ENCODE measurements at places on chromosomes 2 and 18. TPM values are rescaled to one million over a fixed set of nuclear protein-coding genes. Genes with fewer than 3 reads are reported as not detected.

Gene MARCHF4
- total RNA-seq, result 1.2 TPM

Gene SKOR2
- not detected for total RNA-seq

Gene ANKRD39
- total RNA-seq, result 29.4 TPM

Gene RNF149
- total RNA-seq, result 21.9 TPM

Gene GATA6
- 9.8 TPM for total RNA-seq

Gene ELOA2
- not detected for total RNA-seq

Gene RTP5
- total RNA-seq, result not detected

Gene ADCYAP1
- not detected for total RNA-seq

Gene RBM45
- 14.1 TPM for total RNA-seq

Gene ACTR2
- total RNA-seq, result 78.0 TPM

Gene RAMP1
- 23.4 TPM for total RNA-seq

Gene IL1RN
- not detected for total RNA-seq

Gene KCNG2
- 1.9 TPM for total RNA-seq

Gene CFAP65
- total RNA-seq, result not detected

Gene ACP1
- 64.4 TPM for total RNA-seq

Gene DLGAP1
- 0.34 TPM for total RNA-seq

Gene CERS6
- 10.1 TPM for total RNA-seq

Gene DCC
- 0.17 TPM for total RNA-seq

Gene DPYSL5
- total RNA-seq, result not detected
